ENCODE measurements at places on chromosomes 6 and 20. TPM values are rescaled to one million over a fixed set of nuclear protein-coding genes. Genes with fewer than 3 reads are reported as not detected.

DNA sequence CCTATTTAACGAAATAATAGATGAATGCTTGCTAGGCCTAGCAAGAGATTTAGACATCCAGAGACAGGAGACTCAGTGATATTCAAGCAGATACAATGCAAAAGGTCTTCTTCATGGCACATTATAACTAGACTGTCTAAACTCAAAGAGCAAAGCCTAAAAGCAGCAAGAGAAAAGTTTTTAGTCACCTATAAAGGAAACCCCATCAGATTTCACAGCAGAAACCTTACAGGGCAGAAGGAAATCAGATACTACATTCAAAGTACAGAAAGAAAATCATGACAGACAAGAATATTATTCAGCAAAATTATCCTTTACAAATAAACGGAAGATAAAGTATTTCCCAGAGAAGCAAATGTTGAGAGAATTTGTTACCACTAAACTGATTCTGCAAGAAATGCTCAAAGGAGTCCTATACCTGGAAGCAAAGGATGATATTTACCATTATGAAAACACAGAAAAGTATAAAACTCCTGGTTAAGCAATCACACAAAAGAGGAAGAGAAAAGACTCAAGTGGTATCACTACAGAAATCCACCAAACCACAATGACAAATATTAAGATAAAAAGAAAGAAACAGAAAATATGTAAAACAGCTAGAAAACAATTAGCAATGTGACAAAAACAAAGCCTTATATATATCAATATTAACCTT is 333.7 kb downstream of the MEI4 start:
- no peak for DNase-seq

Gene VEGFA
- 255 TPM for total RNA-seq

GRCh38 chr20:15379681-15380296 is 1042.4 kb upstream of the FLRT3 start:
- DNase-seq = no peak

DNA sequence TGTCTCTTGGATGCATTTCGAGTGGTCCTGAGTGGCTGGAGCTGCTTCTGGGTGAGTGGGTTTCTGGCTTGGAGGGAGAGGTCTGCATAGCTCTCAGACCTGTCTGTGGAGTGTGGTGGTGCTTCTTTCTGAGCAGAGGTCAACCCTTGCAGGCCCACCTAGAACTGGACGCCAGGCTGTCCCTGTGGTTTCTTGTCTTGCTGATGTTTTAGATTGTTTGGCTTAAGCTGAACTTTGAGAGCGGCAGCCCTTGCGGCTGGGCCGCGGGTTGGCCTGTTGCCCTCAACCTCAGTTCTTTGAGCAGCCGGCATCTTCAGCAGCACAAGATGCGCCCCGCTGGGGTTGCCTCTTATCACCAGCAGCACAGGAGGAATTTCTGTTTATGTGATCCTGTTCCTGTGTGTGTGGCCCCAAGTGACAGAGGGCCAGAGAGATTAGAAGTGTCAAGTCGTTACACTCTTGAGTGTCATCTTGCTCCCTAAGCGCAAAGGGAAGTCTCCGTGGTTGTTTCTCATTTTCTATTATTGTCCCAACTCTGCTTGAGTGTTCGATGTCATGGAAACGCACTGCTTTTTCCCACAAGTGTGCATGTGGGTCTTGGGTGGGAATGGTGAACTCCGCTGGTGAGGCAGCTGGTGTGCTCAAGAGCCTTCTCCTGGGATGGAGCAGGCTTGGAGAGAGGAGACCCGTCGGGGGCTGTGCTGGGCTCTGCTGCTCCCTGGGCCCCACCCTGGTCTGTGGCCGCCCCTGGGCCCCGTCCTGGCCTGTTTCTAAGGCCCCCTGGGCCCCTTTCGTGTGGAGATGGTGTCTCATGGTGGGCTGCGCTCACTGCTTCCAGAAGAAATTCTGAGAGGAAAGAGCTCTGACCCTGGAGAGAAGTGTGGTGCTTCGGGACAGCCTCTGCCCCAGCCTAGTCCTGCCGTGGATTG is 20.1 kb upstream of the SLC22A1 start:
- DNase-seq = peak; percentile 64

- DNase-seq = peak; percentile 28
Measured at GRCh38 chr20:58076405-58076804, 152.0 kb downstream of the ANKRD60 start.

DNA sequence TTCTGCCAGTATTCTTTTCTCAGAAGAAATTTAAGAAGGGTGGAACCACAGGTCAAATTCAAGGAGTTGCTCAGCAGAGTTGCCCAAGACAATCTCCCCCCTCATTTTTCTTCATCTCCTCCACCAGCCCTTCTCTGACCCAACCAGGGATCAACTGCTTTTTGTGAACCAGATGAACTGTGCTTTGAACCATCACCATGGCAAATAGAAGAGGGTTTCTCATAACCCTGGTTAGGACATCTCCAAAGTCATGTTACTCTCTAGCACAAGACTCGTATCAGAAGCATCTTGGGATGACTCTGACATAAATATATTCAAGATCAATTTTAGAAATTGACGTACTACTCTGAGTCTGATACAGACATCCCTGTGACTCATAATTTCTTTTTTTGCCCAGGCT is 130.7 kb downstream of the ALDH8A1 start:
- DNase-seq = no peak

DNA sequence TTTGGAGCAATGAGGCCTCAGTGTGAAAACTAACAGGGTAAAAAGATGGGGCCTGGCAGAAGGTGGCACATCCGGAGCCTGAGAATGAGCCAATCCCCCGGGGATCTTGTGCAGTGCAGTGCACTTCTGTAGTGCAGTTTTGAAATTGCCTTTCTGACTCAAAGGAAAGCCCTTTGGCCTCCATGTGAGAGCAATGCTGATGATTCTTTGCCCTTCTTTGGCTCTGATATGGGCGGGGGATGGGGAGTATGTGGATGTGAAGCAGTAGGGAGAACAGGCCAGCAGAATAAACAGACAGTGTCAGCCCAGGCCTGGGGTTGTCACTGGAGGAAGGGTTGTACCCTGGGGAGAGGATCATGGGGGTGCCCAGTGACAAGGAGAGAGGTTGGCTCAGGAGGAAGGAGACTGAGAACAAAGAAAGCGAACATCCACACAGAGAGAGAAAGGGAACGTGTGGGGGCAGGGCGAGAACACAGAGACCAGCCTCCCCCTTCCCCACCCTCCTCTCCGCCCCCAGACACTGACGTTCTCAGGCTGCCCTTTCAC is 351.2 kb downstream of the CDC5L start:
- DNase-seq = no peak

DNA sequence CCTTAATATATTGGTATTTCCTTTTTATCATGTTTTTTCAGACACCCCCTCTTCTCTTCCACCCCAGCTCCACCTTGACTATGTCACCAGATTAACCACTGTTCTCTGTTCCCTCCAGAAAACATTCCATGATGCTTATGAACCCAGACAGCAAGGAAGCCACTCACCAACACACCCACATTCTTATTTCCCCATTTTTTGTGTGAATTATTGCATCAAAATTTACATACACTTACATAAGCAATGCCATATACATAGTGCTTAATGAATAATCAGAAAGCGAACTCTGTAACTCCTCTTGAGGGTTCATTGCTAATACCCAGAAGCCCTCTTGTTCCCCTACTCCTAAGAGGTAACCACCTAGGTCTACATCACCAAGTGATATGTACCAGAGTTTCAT is 182.3 kb upstream of the CDYL start:
- DNase-seq = no peak

DNA sequence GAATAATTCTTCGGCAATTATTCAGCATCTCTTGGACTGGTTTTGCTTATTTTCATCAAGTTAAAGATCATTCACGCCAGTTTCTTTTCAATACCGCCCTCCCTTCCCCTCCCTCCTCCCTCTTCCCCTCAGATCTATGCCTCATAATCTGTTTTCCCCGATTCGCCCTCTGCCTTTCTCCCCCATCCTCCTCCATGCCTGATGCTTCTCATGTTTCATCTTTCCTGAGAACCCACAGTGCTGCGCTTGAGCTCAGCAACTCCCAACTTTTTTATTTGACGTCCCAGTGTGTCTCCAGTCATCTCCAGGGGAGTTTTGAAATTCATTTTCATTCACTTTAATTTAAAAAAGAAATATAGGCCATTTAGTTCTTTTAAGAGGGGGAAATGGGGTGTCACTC is 142.7 kb downstream of the PTPRT start:
- no peak for DNase-seq

GRCh38 chr6:24489881-24490280 is 503 bp upstream of the GPLD1 start:
- DNase-seq = no peak

DNA sequence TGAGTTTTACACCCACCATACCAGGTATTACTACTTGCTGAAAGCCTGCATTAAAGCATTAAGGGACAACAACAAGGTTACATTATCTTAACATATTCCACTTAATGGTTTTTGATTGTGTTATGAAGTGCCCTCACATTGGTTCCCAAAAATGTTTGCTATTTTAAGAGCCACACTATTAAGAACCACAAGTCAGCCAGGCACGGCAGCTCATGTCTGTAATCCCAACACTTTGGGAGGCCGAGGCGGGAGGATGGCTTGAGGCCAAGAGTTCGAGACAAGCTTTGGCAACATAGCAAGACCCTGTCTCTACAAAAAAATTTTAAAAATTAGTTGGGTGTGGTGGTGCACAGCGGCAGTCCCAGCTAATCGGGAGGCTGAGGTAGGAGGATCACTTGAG is 28.2 kb downstream of the ATXN1 start:
- DNase-seq = no peak

- no peak for DNase-seq
Measured at GRCh38 chr6:153099636-153100035, 31.4 kb downstream of the RGS17 start.

- no peak for DNase-seq
Measured at GRCh38 chr6:137903274-137903932, 36.3 kb downstream of the TNFAIP3 start.

- peak; percentile 38 for DNase-seq
Measured at GRCh38 chr6:160430751-160431150, 82.6 kb downstream of the SLC22A3 start.

DNA sequence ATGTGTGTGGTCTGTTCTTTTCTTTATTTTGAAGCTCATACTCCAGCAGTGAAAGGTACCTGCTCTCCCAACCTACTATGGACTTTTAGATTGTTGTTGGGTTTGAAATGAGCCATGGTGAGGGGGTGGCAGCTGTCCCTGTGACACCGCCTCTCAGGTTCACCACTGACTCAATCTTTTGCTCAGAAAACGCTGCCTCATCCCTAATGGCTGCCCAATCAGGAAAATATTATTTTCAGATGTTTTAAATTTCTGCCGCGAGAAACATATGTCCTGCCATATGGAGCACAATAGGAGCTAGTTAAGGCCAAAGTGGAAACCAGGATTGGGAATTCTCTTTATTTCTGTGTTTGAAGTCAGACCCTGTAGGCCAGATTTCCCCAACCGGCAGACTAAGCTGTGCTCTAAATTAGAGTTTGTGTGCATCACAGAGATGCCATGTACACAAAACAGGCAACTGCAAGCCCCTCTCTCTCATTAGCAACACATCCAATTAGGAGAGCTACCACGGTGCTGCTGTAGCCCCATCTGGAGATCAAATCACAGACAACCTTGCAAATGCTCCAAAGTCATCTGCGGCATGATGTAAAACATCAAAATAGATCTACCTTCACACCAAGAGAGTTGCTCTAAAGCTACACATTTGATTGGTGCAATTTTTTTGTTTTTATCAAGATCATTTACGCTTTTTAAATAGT is 144.1 kb upstream of the BACH2 start:
- DNase-seq = no peak

Gene LIN28B
- total RNA-seq = not detected

GRCh38 chr6:19721766-19722377 is 115.3 kb upstream of the ID4 start:
- DNase-seq = no peak

- DNase-seq = no peak
Measured at GRCh38 chr6:9408402-9409117, 973.2 kb upstream of the SLC35B3 start.

GRCh38 chr6:110414669-110415068 is 706 bp downstream of the DDO start:
- no peak for DNase-seq

- no peak for DNase-seq
Measured at GRCh38 chr20:31751126-31751525, 12.0 kb downstream of the TPX2 start.

DNA sequence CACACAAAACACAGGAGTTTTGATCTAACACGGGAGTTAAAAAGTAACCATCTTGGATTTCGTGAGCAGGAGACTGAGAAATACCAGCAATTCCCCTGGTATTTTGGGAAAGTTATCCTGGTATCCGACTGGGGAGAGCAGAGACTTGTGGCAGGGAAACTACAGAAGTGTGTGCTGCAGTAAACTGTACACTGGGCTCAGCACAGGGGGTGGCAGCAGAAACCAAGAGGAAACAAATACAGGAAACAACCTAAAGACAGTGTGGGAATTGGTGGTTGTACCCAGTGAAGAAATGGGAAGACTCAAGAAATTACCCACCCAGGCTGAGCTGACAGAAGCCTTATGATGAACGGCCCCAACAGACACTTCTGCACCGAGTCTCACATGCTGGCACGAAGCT is 109.8 kb downstream of the CHD6 start:
- no peak for DNase-seq

- no peak for DNase-seq
Measured at GRCh38 chr6:4655196-4656025, 120.8 kb upstream of the CDYL start.

Gene KIFC1
- not detected for total RNA-seq

DNA sequence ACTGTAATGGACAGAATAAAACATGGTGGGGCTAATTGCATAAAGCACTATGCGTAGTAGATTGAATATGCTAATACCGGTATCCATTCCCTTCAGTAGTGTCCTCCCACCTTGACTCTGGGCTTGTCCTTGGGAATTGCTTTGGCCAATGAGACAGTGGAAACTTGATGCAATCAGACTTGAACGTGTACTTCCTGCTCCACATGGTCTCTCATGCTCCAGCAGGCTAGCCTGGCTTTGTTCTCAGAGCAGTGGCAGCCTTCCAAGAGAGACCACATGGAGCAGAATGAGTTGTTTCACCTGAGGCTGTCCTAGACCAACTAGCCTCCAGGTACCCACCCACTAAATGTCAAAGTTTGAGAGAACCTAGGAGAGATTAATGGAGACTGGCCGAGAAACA is 37.0 kb upstream of the BTBD3 start:
- DNase-seq = no peak

GRCh38 chr20:63589261-63590217 is 15.5 kb upstream of the HELZ2 start:
- DNase-seq = no peak

- no peak for DNase-seq
Measured at GRCh38 chr20:56202493-56203077, 45.9 kb upstream of the MC3R start.

Gene ELOVL4
- total RNA-seq = 0.54 TPM

Gene APOM
- total RNA-seq = 1.9 TPM

DNA sequence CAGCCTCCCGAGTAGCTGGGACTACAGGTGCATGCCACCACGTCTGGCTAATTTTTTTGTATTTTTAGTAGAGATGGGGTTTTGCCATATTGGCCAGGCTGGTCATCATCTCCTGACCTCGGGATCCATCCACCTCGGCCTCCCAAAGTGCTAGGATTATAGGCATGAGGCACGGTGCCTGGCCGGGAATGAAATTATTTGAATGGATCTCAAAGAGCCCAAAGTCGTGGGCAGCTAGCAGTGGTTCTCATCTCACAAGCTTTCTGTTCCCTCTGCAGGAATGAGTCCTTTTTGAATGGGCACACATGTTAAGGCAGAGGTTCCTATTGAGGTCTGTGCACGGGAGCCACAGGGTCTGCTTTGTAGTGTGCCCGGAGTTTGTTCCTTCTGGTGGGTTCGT is 34.9 kb downstream of the PPP1R3G start:
- no peak for DNase-seq

Gene UBE2C
- not detected for total RNA-seq

Gene RAB22A
- 7.9 TPM for total RNA-seq

Gene CTSZ
- 166 TPM for total RNA-seq

- no peak for DNase-seq
Measured at GRCh38 chr6:5036269-5036668, 32.4 kb upstream of the RPP40 start.

Data from right cardiac atrium (tissue), 5 donors.